PC-9 (cell line): ENCODE measurements at places on chromosomes 5 and 9.

DNA sequence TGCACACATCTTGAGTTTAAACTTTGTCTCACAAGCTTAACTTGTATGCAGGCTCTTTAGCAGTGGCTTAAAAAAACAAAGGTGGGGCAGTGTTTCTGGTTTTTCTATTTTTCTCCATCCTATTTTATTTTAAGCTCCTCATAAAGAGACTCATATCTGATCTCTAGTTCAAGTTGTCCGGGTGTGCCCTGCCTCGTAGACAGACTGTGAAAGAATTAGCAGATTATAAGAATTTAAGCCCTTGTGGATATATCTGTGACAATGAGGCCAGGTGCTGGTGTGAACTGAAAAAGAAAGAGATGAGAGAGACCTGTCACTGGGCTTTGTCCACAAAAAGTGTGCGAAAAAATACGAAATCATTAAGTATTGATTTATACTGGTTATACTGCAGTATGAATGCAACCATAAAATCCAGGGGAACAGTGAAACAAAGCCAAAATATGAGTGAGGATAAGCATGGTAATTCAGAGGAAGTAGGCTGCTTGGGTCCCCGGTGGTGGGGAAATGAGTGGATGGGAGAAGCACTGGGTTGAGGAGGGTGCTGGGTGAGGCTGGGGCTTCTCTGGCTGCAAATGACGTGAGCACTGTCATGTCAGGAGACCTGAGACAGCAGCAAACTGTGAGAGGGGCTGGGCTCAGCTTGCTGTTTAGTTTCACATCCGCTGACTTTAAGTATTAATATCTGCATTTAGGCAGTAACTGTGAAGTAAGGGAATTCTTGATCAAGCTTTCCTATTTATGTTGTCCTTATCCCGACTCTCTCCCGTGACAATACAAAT is 179.7 kb upstream of the ANKRD55 start:
- DNase-seq: no peak

- no peak for DNase-seq
Observed at GRCh38 chr5:5330728-5331452, 91.6 kb upstream of the ICE1 start.

DNA sequence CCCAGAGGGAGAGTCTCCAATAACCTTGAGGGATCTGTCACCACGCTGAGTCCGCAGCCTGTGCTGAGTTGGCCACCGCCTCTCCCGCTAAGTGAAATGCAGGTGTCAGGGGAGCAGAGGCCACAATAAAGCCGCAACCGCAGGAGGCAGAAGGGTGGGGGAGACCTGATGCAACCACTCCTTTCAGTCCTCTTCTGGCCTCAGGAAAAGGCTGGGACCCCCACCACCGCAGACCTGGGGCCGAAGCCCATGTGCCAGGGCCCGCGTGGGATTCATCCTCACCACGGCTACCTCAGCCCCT is 576 bp downstream of the MAP1B start:
- DNase-seq: peak; percentile 61

GRCh38 chr5:168875832-168876231 is 296.7 kb upstream of the PANK3 start:
- no peak for DNase-seq

DNA sequence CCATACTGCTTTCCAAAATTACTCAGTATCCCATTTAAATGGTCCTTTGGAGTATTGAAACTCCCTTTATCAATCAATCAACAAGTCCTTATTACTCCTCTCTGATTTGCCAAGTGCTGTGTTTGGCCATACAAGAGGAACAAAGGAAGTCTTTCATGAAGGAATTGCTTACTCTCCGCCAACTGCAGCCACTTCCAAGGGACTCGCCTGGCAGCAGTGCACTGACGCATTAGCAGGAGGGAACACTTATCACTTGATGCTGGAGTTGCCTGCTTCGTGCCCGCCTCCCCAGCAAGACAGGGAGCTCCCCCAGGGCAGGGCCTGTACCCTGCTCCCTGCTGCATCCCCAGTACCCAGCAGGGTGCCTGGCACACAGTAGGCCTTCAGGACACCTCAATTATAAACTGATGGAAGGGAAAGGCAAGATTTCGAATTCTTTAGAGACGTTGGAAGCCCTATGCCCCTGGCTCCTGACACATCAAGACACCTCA is 97.9 kb downstream of the CRB2 start:
- DNase-seq: no peak
